ENCODE measurements at places on chromosomes 5 and 9.
A peak's percentile ranks its signal among the peaks of the same experiment; 100 is the strongest.

- no peak for DNase-seq
Observed at GRCh38 chr5:15420201-15420600, 79.8 kb upstream of the FBXL7 start.

DNA sequence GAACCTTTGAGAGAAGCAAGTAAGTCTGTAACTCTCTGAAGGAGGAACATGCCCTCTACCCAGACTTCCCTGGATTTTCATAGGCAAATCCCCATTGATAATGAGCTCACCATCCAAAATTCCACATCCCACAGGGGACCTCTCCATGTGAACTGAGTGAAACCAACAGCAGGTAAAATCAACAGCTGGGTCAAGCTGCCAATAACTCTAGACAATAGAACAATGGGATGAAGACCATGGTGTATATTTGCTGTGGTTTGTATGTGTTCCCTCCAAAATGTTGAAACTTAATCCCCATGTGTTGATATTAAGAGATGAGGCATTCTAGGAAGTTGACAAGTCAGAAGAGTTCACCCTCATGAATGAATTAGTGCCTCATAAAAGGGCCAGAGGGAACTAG is 110.2 kb upstream of the MYO10 start:
- no peak for DNase-seq

- DNase-seq: no peak
Observed at GRCh38 chr5:64876203-64876602, 107.5 kb downstream of the CWC27 start.

- DNase-seq: peak; percentile 82
Observed at GRCh38 chr9:114718801-114719221, 36.8 kb upstream of the TEX48 start.

Measured in urothelium cell line (cell line).